ENCODE measurements at places on chromosomes 2 and 18. TPM values are rescaled to one million over a fixed set of nuclear protein-coding genes. Genes with fewer than 3 reads are reported as not detected.

The ZNF521 gene
- 11.6 TPM for total RNA-seq

The MLPH gene
- 121 TPM for total RNA-seq

The CRYGC gene
- total RNA-seq, result not detected

The CFC1 gene
- total RNA-seq, result 0.92 TPM

The UGT1A4 gene
- 2.4 TPM for total RNA-seq

The DOK6 gene
- 0.12 TPM for total RNA-seq

The FARP2 gene
- total RNA-seq, result 163 TPM

The ACOXL gene
- total RNA-seq, result 0.51 TPM

The TPO gene
- 2.3 TPM for total RNA-seq

The CCDC102B gene
- total RNA-seq, result 4.5 TPM

The TNFRSF11A gene
- 23.3 TPM for total RNA-seq

The GALNT14 gene
- total RNA-seq, result not detected

The DOCK10 gene
- total RNA-seq, result 20.6 TPM

The POTEJ gene
- total RNA-seq, result 0.10 TPM

The MOGAT1 gene
- 0.38 TPM for total RNA-seq

The PCARE gene
- total RNA-seq, result not detected

The FSHR gene
- total RNA-seq, result not detected

The SERPINB13 gene
- not detected for total RNA-seq

The SP9 gene
- not detected for total RNA-seq

The ATIC gene
- total RNA-seq, result 91.2 TPM

The RAB6C gene
- not detected for total RNA-seq

The CYBRD1 gene
- total RNA-seq, result 103 TPM

The PNO1 gene
- 12.3 TPM for total RNA-seq

The GALNT5 gene
- 46.1 TPM for total RNA-seq

The SCYGR7 gene
- not detected for total RNA-seq

The GRHL1 gene
- 2.0 TPM for total RNA-seq

The STARD6 gene
- not detected for total RNA-seq

The GBX2 gene
- not detected for total RNA-seq

The OTOS gene
- total RNA-seq, result not detected

The NT5C1B gene
- not detected for total RNA-seq

The RUFY4 gene
- not detected for total RNA-seq

The TGOLN2 gene
- total RNA-seq, result 163 TPM

The BOLL gene
- total RNA-seq, result not detected

The SPEG gene
- total RNA-seq, result 7.9 TPM

The SLC8A1 gene
- 6.0 TPM for total RNA-seq

The KRCC1 gene
- total RNA-seq, result 40.7 TPM

The SLC14A1 gene
- total RNA-seq, result 1.1 TPM

The DIS3L2 gene
- 43.0 TPM for total RNA-seq

The VSNL1 gene
- total RNA-seq, result 5.4 TPM

The CASP10 gene
- 58.5 TPM for total RNA-seq

The TBR1 gene
- total RNA-seq, result not detected

The ST6GAL2 gene
- total RNA-seq, result 0.20 TPM

The XDH gene
- 40.7 TPM for total RNA-seq

The ATP6V1C2 gene
- total RNA-seq, result 1.0 TPM

The LNPK gene
- total RNA-seq, result 33.4 TPM

The CFAP53 gene
- 0.27 TPM for total RNA-seq

The CTLA4 gene
- total RNA-seq, result 0.96 TPM

The RSAD2 gene
- 12.0 TPM for total RNA-seq

The DNAJC5G gene
- 0.47 TPM for total RNA-seq

The SAG gene
- total RNA-seq, result not detected

The CD302 gene
- total RNA-seq, result 16.0 TPM

The CFAP221 gene
- total RNA-seq, result 0.51 TPM

The PLGLB2 gene
- total RNA-seq, result 5.0 TPM

The AGBL5 gene
- total RNA-seq, result 20.0 TPM

The TWIST2 gene
- 3.1 TPM for total RNA-seq

Measured in mucosa of descending colon (tissue), 3 donors.